Activated CD8-positive, alpha-beta memory T cell treated with anti-CD3 and anti-CD28 coated beads for 1 hour (primary cell): ENCODE measurements at places on chromosomes 1 and 21.

- no peak for DNase-seq
These were observed 34.1 kb upstream of the BTG2 start for GRCh38 chr1:203271018-203271743.

DNA sequence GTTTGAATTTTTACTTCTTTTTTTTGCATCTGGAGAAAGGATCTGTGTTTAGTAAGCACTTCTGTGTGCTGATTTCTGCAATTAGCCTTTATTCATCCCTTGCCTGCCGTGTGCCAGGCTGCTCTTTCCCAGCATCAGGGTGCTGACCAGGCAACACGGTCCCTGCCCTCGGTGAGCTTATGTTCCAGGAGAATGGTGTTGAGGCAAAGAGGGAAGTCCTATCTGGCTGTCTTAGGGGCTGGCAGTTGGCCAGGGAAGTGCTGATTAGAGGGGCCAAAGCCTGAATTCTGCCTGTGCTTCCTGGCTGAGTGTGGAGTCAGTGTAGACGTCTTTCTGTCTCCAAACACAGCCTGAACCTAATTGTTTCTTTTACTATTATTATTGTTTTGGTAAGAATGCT is 187.1 kb downstream of the CAMTA1 start:
- no peak for DNase-seq

GRCh38 chr1:151613282-151613780 is 1.5 kb downstream of the SNX27 start:
- no peak for DNase-seq

DNA sequence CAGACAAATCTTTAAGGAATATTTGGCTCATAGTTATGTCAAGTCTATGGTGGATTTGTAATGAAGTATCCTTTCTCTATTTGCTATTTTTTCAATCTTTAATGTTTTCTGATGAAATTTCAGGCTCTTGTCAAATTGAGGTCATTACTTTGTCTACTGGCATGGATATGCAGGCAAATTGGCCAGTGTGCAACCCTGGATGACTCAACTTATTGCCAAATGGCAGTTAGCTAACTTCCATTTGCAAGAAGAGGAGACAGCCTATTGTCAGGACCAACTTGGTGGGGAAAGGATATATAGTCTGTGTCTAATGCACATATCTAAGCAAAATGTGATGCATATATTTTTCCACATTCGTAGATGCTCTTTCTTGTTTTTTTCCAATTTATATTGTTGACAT is 530.5 kb downstream of the PTBP2 start:
- DNase-seq, result no peak
